Esophagus (tissue), 2 donors: ENCODE measurements at places on chromosomes 12 and 14. TPM values are rescaled to one million over a fixed set of nuclear protein-coding genes. Genes with fewer than 3 reads are reported as not detected.

Gene ADAMTS20
- not detected for polyA plus RNA-seq

Gene FZD10
- 7.2 TPM for polyA plus RNA-seq

Gene CIROP
- polyA plus RNA-seq = 0.01 TPM

Gene GPRC5A
- 15.4 TPM for polyA plus RNA-seq

Gene SIX1
- 0.04 TPM for polyA plus RNA-seq

Gene BAG5
- polyA plus RNA-seq = 12.7 TPM

Gene TEX22
- polyA plus RNA-seq = 0.06 TPM

Gene TPH2
- polyA plus RNA-seq = not detected

Gene SMARCC2
- polyA plus RNA-seq = 31.4 TPM

Gene SLC4A8
- 0.04 TPM for polyA plus RNA-seq

Gene PPHLN1
- 27.2 TPM for polyA plus RNA-seq

Gene CFAP73
- polyA plus RNA-seq = 0.35 TPM

Gene FBRSL1
- polyA plus RNA-seq = 17.9 TPM

Gene CLEC14A
- polyA plus RNA-seq = 10.0 TPM

Gene OR4E2
- polyA plus RNA-seq = not detected
